ENCODE measurements at places on chromosomes 13 and 19.

DNA sequence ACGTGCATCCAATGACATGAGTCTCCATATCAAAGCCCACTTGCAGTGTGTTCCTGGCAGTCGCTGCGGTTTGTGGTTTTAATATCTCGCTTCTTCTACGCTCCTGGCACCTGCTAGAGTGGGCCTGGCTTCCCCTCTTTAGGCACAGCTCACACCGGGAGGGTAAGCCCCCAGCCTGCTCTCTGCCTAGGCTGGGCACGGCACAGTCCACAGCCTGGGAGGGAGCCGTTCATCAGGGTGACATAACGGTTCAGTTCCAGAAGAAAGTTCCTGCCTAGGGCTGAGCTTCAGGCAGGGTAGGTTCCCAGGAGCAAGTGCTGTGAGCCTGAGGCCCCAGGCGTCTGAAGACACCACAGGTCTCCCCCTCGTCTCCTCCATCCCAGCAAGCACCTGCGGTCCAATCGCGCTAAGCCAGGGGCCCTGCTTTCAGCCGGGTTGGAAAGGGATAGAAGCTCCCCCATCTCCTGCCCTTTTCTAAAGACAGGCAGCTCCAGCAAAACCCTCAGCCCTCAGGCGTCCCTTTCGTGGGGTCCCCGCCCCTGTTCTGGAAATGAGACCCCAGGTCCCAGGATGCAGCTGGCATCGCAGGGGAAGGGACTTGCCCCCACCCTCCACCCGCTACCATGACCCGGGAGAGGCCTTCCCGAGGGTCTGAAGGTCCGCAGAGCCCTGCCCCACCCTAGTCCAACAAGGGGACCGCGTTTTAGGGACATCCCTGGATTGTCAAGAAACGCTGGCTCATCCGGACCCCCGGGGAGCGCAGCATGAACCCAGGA, 121.6 kb upstream of the ZNF507 start:
- DNase-seq, result no peak

- no peak for DNase-seq
Measured at GRCh38 chr13:21882766-21883165, 211.9 kb downstream of the FGF9 start.

DNA sequence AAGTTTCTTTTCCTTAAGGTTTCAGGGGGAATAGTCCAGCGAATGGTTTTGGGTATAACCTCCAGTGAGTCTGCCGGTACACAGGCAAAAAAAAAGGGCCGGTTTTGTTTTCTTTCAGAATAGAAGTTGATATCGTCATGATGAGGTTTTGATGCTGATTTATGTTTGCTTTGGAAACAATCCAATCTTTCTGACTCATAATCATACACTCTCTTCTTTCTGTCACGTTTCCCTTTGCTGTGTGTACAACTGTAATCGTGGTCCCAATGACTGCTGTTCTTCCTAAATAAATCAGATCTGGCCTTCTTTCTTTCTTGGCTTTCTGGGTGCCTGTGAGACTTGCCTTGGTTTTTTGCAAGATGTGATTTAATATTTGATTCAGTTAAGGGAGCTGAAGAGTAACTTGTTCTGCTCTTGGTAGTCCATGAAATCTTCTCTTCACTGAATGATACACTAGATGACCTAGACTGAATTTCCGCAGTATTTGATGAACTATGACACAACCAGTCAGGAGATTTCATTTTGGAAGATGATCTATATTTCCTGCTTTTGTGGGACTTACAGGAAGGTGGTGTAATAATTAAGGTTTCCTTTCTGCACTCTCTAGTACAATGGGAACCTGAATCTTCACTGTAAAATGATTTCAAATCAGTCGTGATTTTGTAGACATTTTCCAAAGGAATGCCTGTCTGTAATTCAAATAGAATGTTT, 34.9 kb upstream of the METTL21C start:
- no peak for DNase-seq

- DNase-seq, result no peak
Measured at GRCh38 chr19:57599377-57599760, 316 bp upstream of the ZNF530 start.

DNA sequence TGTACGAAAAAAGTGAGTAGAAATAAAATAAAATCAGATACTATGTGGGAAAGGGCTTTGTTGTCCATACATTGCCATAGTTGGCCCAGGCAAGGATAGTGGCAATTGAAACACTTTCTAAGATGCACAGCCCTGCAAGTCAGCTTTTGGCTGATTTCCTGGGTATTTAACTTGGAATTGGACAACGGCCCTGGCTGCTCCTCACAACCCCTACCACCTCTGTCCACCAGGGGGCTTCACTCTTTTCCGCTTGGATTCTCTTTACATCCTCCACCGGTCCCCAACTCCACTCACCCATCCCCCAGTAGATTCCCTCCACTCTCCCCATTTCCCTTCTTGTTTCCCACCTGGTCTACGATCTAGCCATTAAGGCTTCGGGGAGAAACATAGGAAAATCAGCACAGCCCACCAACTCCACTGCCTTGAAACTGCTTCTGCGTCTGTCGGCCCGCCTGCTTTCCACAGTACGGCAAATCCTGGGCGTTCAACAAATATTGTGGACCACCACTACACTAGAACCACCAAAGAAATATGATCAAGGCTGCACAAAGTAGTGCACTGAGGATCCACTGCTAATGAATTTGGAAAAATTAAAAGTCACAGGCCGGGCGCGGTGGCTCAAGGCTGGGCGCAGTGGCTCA, 48.6 kb upstream of the GTF3A start:
- DNase-seq, result peak; percentile 31

GRCh38 chr19:34480971-34481841, at the start of gene WTIP:
Gene WTIP, plus strand, starts transcription at chr19:34481758. Its CDS starts 217 bp downstream, at chr19:34481975.
- DNase-seq, result no peak

- DNase-seq, result no peak
Measured at GRCh38 chr13:111048387-111048786, 66.7 kb upstream of the ARHGEF7 start.

- DNase-seq, result no peak
Measured at GRCh38 chr19:15618321-15618720, 3.3 kb downstream of the CYP4F8 start.
